Fibroblast of skin of scalp (primary cell): ENCODE measurements at places on chromosomes 16 and 17.

DNA sequence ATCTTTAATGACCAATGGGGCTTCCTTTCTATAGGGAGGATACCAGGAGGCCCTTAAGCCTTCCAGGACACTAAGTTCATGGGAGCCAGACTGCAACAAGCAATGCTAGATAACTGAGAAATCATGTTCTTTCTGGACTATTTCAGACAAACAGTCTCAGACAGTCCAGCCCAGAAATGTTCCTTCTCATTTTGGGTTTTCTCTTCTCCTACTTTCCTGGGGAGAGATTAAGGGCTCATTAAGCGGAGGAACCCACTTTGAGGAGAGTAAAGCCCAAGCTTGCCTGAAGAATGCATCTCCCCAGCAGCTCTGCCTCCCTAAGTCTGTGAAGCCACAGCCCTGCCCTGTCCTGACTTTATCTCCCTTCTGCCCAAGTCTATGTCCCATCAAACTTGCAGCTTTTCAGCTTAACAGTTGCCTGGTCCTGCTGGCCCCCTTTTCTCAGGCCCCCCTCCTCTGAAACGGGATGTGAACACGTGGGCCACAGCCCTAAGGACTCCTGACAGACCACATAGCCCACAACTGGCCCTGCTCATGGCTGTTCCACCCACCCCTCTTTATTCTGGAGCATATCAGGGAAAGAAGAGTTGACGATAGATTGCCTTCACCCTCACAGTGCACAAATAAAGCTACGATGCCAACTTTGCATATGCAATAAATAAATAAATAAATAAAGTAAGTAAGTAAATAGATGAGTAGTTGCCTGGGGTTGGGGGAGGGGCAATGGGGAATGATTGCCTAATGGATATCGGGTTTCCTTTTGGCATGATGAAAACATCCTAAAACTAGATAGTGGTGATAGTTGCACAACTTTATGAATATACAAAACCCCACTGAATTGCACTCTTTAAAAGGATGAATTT is 111.0 kb downstream of the N4BP1 start:
- peak; percentile 71 for DNase-seq

DNA sequence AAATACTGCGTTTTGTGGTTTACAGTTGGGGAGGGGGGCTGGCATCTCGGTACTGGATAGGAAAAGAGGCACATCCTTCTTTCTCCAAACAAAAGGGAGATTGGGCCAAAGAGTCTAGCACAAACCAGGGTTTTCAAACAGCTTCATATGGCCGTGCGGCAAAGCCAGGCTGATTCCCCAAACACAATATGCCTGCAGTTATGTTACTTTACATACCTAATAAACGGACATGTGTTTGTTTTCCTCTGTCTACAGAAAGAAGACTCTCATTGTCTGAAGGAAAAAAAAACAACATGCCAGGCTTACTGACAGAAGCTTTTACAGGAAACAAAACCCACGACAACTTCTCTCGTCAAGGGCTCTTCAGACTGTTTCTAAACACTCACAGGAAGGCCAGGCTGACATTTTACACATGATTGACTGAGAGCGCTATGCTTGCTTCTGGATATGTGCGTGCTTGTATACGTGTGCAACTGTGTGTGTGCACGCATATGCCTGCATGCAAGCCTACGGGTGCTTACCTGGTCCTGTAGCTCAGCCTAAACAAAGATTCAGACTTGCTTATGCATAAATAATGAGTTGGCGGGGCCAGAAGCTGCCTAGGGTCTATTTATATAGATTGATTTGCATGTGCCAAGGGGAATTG is 461.0 kb upstream of the C16orf82 start:
- no peak for DNase-seq

DNA sequence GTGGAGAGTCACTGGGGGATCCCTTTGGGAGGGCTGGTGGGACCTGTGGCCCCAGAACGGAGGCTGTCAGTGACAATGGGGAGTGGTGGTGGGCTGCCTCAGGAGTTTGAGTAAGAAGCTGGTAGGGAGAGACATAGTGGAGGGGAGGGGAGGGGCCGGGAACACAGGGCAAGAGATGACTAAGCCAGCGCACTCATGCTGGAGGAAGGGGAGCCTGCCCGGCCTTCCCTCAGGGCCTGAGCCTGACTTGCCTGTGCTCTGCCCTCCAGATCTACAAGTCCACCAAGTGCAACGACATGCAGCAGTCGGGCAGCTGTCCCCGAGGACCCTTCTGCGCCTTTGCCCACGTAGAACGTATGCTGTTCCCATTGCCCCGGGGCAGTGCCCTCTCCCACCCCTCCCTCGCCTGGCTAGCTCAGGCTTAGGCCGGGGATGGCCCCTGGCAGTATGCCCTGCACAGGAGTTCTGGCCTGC is 29.3 kb downstream of the UNC13D start:
- peak; percentile 47 for DNase-seq

- DNase-seq, result no peak
Measured at GRCh38 chr16:87263418-87264052, 53.7 kb downstream of the C16orf95 start.

DNA sequence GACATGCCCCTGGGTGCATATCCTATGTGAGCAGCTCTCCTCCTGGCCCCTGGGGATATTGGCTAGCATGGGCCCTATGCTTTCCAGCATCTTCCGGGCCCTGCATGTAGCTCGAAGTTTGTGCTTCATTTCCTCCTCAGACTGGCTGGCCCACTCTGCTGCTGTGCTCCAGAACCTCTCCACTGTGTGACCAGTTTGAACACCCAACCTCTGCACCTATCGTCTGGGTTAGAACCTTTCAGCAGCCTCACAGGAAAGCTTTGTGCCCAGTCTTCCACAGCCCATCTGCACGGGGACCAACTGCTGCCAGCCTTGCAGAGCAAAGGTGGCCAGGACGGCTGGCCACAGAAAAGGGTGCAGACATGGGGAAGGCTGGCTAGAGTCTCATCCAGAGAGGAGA is 10.2 kb upstream of the CLEC18B start:
- DNase-seq, result no peak

DNA sequence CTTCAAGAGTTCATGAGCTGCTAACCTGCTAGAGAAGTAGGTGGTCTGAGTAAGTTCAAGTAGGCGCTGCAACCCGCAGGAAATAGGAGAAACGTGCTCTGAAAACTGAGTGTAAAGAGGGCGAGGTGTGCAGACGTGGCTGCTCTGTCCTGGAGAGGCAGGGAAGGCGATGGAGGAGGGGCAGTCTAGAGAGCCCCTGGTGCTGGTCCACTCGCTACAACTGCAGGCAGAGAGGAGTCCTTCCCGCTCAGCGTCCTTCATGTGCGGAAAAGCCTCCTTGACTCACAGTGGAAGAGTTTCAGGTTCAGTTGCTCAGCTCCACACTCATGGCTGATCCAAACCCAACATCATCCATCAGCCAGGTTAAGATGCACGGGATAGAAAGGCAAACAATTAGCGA is 12.1 kb downstream of the ABCA3 start:
- no peak for DNase-seq

GRCh38 chr16:62190426-62190825 is 154.2 kb upstream of the CDH8 start:
- DNase-seq, result peak; percentile 48

DNA sequence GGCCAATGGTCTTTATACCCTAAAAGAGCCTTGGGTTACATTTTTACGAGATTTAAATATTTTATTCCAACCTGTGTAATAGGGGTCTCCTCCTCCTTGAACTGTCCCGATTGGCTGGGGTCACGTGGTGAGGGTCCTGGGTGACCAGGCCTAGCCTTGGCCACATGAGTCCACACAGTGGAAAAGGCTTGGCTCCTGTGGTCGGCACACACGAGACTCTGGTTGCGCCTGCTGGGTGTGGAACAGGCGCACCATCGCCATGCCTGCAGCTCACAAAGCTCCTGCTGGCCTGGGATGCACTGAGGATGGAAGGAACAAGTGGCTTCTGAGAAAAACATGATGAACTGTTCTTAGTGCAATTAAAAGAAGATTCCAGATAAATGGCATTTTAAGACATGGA is 103.9 kb upstream of the ZNF750 start:
- no peak for DNase-seq

- peak; percentile 98 for DNase-seq
Measured at GRCh38 chr17:59754552-59754951, 47.1 kb downstream of the VMP1 start.

- DNase-seq, result no peak
Measured at GRCh38 chr17:4768298-4768697, 3.4 kb upstream of the TM4SF5 start.

- no peak for DNase-seq
Measured at GRCh38 chr17:35557353-35557752, 3.3 kb downstream of the SLFN14 start.

DNA sequence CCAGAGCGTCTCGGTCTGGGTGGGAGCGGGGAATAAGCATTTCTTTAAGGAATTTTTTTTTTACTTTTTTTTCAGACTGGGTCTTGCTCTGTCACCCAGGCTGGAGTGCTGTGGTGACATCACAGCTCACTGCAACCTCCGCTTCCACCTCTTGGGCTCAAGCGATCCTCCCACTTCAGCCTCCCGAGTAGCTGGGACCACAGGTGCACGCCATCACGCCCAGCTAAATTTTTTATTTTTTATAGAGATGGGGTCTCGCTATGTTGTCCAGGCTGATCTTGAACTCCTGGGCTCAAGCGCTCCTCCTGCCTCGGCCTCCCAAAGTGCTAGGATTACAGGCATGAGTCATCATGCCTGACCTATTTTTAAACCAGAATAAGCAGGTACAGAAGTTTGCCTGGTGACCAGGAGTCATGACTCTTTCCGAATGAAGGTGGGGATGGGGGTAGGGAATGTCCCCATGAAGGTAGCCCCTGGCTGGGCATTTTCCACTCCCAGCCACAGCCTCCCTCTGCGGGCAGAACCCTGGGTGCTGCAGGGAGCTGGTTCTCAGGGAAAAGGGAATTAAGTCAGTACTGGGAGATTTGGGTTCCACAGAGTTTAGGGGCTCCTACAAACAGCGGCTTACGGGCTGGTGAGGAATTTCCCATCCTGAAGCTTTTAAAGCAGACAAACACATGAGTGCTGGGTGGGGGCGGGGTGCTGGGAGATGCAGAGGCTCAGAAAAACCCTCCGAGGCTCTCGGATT is 48.3 kb downstream of the TBC1D16 start:
- no peak for DNase-seq

DNA sequence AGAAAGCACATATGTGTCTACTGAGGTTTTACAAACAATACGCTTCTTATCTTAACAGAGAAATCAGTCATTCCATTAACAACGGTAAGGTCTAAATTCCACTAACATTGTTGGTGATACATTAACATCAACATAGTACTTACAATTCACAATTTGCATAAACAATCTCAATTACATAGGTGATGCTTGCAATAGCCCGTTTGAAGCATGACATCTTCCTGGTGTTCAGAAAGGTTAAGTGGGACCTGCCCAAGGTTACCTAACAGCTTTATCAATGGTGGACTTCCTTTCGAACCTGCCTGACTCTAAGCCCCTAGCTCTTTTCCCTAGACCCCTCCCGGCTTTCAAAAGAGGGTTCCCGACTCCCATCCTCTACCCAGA is 699 bp downstream of the FAM222B start:
- DNase-seq, result no peak

- no peak for DNase-seq
Measured at GRCh38 chr17:79826204-79826680, 13.0 kb downstream of the CBX4 start.

- no peak for DNase-seq
Measured at GRCh38 chr17:53907435-53907834, 84.7 kb downstream of the KIF2B start.

GRCh38 chr17:83100853-83101391 is 21.5 kb downstream of the METRNL start:
- no peak for DNase-seq

GRCh38 chr16:77581706-77582105 is 140.6 kb upstream of the NUDT7 start:
- peak; percentile 40 for DNase-seq

- no peak for DNase-seq
Measured at GRCh38 chr16:228151-228851, 948 bp downstream of the LUC7L start.

DNA sequence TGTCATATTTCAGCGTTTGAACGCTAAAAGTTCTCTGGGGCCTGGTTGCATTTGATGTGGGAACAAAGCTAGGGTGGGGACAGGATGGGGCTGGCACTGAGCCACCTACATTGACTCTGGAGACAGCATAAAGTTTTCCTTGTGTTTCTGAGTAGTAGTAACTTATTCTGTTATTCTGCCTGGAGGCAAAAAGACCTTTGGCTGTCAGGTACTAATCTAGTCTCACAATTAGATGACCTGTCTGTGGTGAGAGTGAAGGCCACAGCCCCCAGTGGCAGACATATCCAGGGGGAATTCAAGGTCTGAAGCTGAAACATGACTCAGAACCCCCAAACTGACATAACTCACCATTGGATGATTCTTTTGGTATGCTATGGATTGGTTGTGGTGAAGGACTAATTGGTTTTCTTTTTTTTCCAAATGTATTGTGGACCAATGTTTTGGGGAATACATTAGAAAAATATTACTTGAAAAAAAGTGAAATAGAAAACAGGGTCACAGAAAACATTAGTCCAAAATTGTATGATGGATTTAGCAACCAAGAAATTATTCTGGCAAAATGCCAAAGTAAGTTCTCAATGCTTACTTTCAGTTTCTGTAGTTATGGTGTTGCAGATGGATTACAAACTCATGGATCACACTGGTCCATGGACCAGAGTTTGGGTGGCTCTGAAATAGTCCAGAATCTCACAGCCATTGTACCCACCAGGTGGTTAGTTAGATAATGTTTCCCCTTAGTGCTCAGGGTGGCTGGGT is 10.5 kb upstream of the SALL1 start:
- DNase-seq, result peak; percentile 46

GRCh38 chr17:75693500-75694481 is 26.7 kb downstream of the SAP30BP start:
- peak; percentile 98 for DNase-seq

GRCh38 chr17:7834542-7834956 is 532 bp downstream of the KDM6B start:
- DNase-seq, result no peak
